ENCODE measurements at places on chromosomes 4 and X.

- DNase-seq = no peak
Observed at GRCh38 chr4:150789864-150790263, 207.9 kb downstream of the MAB21L2 start.

DNA sequence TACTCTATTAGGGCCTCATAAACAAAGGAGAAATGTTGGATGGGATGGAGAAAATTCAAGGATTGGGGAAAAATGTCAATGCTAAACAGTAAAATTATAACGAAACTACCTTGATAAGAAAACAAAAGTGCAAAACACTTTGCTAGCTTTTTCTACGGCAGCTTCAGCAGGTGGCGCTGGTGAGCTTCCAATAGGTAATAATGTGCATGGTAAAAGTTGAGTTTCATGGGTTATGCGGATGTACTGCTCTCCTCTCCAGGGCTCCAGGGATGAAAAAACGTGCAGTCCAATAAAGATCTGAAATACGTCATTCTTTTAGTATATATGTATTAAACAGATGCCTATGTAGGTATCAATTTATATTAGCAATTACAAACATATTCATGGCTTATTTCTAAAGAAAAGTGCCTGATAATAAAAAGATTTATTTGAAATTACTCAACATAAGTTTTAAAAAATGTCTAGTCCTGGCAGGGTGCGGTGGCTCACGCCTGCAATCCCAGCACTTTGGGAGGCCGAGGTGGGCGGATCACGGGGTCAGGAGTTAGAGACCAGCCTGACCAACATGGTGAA is 239.6 kb downstream of the GRXCR1 start:
- no peak for DNase-seq

DNA sequence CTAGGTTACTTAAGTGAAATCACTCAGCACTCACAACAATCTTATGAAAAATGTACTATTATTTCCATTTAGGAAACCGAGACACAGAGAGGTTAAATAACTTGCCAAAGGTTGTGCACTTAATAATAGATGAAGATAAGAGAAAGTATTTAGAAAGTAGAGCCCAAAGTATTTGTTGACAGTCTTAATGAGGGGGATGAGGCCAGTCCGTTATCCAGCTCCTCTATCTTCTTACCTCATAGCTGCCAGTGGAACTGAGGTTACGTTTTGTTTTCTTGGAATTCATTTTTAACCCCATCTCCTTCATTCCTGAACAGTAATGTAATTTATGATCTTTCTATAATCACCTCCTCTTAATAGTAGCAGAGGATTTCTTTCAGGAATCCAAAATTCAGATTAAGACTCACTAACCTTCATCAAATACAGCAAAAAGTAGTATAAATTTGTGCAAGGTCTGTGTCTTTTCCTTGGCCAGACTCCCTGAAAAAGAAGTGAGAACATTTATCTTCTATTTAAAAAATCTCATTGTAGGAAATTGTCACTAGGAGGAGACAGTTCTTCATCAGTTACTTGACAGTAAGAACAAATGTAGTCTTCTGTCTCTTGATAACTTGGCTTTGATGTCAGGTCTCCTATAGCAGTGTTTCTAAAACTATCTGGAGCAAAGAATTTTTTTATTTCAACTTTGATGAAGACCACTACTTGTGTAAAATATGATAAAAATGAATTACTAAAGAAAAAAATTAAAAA is 35.5 kb downstream of the F8 start:
- DNase-seq = no peak

DNA sequence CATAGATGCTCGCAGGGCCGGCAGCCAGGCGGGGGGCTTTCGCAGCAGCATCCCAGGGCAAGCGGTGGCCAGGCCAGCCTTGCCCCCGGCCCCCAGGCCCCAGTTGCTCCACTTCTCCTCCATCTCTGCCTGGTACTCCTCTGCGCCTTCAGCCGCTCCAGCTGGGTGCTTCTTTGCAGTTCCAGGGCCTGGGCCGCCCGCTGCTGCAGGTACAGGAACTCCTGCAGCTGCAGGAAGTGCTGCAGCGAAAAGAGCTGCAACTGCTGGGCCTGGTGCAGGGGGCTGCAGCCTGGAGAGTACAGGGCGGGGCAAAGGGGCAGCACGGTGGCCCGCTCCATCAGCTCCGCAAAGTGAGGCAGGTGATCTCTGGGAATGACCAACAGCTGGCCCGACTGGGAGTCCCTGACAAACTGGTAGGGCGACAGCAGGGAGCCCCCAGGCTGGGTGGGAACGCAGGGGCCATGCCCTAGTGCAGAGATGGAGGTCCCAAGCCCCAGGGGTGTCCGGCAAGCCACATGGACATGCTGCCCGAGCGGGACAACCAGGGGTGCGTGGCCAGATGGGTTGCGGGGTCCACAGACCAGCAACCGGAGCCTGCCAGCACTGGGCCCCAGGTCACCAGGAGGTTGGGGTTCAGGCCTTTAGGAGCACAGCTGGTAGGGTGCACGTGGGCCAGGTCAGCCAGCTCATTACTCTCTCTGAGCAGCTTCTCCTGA is 75.9 kb upstream of the UCP1 start:
- no peak for DNase-seq

DNA sequence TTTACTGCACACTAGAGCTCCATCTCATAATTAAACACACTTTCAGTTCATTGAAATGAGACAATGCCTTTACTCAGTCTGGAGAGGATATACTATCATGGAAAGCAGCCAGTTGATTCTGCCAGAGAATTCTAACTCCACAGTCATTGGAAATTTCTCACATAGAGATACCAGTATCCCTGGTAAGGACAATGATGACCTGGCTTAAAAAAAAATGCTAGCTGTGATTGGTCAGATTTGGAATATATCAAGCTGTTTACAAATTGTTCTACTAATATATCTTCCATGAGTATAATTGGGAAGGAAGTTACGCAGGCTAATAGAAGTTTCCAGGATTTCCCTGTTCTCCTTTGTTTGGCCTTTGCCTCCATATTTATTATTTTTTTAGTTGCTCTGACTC is 34.5 kb upstream of the TLL1 start:
- no peak for DNase-seq

DNA sequence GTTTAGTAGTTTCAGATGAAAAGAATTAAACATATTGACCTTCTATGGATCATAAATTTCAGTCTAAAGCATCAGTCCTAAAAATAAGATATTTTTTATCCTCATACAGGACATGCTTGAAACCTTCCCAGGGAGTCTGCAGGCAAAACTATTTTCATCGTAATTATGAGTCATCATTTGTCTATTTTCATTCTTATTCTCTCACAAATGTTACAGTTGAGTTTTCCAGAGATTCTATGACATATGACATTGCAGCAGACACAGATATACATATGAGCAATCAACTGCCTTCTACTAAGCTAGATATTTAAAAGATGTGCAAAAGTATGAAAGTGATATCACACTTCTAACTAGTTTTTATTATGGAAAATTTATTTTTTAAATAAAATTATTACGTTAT is 398.0 kb downstream of the MAGEB5 start:
- DNase-seq = no peak

DNA sequence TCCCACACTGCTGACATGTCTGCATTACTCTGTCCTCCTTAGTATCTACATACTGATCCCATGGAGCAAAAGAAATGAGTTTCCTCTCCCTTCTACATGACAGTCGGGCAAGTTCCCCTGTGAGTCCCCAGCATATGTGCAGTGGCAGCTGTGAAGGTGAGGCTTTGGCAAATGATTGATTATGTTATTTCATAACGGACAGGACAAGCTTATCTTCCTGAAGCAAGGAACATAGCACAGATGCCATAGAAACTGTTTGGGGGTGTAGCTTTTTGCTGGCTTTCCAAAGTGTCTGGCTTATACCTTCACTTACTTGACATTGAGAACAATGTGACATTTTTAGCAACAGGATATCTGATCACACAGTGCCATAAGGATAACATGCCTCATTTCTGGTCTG is 136.8 kb upstream of the PDLIM3 start:
- DNase-seq = no peak

- DNase-seq = no peak
Observed at GRCh38 chr4:175451238-175451965, 360.7 kb downstream of the GPM6A start.

GRCh38 chr4:25050370-25051078 is 19.8 kb upstream of the LGI2 start:
- no peak for DNase-seq

GRCh38 chrX:9573282-9574106 is 108.6 kb downstream of the TBL1X start:
- DNase-seq = no peak

DNA sequence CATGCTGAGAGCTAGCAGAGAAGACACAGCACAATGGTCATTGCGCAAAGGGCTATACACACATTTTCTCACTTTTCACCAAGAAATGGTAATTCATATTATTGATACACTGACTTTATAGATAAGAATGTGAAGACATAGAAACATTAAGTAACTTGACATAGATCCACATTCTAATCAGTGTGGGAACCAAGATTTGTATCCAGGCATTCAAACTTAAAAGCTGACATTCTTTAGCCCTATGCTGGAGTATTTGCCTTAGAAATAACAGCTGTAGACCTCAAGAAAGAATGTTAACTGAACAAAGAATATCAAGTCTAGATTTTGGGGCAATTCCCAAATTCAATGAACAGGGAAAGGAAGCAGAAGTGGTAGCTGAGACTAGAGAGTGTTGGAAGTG is 384.8 kb downstream of the IL15 start:
- no peak for DNase-seq

DNA sequence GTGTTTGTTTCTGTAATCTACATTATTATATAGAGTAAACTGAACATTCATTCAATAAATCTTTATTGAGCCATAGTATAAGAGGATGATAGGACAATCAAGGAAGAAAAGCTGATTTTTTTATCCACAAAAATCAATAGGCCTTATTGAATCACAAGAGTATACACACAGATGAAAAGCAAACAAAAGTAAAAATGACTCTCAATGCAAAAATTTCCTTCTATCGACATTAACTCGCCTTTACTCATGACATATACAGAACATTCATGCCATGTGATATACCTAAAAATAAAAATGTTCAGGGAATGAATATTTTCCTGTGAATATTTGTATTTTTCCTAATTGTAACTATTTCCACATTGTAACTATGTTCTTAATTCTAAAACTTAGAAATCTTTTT is 161.2 kb downstream of the LRBA start:
- DNase-seq = no peak

- DNase-seq = no peak
Observed at GRCh38 chr4:139501927-139502899, 48.3 kb downstream of the RAB33B start.

DNA sequence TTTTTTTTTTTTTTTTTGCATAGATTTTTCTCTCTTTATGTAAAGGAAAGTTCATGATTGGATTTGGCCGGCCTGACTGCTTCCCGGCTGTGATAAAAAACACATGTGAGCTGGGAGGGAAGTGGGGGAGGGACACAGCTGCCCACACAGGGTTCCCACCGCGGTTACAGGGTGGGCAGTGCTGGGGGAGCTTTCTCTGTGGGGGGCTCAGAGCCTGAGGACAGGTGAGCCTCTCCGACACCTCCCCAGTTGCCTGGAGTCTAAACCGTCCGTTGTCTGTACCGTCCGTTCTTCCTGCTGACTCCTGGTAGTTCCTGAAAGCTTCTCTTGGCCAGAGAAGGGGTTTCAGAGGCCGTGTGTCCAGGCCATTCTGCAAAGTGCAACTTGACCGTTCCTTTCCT is 21.8 kb downstream of the SHOX start:
- no peak for DNase-seq

- DNase-seq = no peak
Observed at GRCh38 chr4:40940317-40940741, 190.6 kb downstream of the NSUN7 start.

DNA sequence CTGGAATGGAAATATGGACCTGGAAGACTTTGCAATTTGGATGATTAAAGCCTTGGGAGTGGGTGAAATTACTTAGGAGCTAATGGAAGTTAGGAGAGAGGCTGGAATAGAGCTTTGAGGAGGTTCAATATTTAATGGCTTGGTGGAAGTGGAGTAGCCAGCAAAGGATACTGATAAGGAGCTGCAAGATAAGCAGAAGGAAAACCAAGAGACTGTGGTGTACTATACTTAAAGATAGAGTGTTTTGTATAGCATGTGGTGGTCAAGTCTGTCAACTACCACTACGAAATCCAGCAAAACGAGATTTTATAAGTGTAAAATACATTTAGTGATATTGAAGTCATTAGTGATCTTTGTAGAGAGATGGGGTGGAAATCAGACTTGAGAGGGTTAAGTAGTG is 54.0 kb upstream of the TMLHE start:
- DNase-seq = no peak

- no peak for DNase-seq
Observed at GRCh38 chrX:154373340-154374306, 811 bp downstream of the FLNA start.

- DNase-seq = no peak
Observed at GRCh38 chrX:72020204-72020603, 109.6 kb downstream of the NHSL2 start.

- DNase-seq = no peak
Observed at GRCh38 chr4:140691369-140691768, 64.8 kb downstream of the TBC1D9 start.

GRCh38 chr4:152961014-152961772 is 25.1 kb downstream of the FHDC1 start:
- no peak for DNase-seq

DNA sequence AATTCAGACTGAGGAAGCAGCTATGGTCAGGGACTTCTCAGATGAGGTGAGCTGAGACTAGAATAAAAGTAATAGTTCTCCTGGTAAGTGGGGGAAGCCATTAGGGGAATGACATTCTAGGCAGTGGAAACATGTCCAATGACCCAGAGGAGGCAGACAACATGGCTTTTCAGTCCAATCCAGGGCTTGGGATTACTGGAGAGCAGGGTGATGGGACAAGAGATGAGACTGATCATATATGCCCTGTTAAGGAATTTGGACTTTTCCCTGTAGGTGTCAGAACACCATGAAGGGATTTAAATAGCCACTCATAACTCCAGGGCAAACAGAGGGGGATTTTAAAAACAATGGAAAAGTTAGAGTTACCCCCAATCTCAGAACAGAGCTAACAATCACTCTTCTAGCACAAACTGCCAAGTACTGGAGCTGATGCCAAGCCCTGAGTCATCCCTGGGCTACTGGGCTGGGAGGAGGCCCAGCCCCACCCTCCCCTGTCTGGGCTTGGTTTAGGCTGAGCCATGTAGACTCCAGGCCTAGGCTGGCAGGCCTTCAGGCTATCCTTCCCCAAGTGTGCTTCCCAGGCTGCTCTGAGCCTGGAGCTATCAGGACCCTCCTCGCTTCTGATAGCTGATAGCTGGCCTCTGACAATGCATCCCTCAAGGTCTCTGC is 22.7 kb upstream of the MSN start:
- no peak for DNase-seq

DNA sequence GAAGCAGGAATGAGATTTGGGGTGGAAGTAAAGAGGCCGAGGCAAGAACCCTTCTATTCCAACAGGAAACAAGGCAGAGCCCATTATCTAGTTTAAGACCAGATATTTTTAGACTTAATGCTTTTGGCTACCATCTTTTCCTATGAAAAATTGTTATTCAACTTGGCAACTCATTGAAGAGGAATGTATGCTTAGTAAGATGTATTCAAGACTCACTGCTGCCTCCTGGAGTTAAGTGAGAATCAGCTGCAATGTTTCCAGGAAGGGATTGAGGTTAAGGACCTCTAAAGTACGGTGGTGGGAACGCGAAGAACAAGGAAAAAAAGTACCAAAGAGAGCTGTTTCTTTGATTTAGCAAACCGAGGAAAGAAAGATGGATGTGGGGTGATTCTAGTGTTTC is 89.1 kb downstream of the RAPGEF2 start:
- no peak for DNase-seq

- DNase-seq = no peak
Observed at GRCh38 chrX:44483965-44484606, 58.6 kb downstream of the FUNDC1 start.

Data from activated gamma-delta T cell treated with Interleukin-2 at 50 U/mL for 16 hours (primary cell).